ENCODE measurements at places on chromosomes 5 and 9. TPM values are rescaled to one million over a fixed set of nuclear protein-coding genes. Genes with fewer than 3 reads are reported as not detected.

GRCh38 chr5:61141801-61142200 lies 20.5 kb downstream of the SMIM15 start:
- no peak for DNase-seq

The BARHL1 gene
- total RNA-seq, result not detected

- no peak for DNase-seq
Measured at GRCh38 chr5:133531178-133531577, 81.2 kb downstream of the FSTL4 start.

DNA sequence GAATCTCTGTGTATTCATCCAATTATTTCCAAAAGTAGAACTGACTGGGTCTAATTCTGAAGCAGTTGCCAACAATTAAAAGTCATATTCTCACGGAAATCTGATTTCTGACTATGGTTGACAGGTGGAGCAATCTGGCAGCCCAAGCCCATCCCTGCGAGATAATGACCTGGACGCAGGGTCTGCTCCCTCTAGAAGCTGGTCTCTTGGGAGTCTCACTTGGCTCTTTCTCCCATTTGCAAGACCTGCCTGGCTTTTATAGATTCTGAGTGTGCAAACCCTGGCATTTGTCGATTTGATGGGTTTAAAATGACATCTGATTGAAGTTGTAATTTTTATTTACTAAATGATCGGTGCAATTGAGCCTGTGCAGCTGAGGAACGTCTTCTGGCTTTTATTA lies 49.4 kb upstream of the NEURL1B start:
- no peak for DNase-seq

DNA sequence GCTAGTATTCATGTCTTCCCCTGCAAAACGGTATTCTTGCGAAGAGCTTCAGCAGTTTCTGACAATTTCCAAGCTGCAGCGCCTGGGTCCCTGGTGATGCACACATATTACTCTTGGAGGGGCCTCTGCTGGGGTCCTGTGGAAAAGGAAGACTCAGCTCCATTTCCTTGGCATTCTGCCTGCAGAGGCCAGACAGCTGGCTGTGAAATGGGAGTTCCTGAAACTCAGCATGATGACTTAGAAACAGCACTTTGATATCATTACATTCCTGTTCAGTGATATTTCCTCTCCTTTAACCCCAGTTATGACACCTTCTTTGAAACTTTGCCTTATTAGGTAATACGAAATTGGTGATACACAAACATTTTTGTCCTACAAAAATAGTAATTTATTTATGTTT lies 98.5 kb downstream of the APBA1 start:
- peak; percentile 79 for DNase-seq

DNA sequence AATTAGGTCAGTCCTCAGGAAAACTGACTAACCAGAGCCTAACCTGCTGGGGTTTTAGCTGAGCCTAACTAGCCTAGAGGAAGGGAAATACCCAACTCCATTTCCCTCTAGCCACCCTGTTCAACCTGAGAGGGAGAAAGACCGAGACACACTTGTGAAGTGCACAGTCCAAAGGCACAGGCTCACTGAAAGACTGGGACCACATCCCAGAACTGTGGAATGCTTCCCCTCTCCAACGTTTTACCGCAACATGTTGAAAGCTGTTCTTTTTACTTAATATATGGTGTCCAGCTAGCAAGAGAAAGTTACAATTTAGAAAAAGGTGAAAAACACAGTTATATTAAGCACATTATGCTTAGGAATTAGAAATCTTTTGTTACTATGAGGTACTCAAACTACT lies 76.8 kb upstream of the SIMC1 start:
- peak; percentile 47 for DNase-seq

The TRUB2 gene
- total RNA-seq, result 27.9 TPM

- DNase-seq, result peak; percentile 93
Measured at GRCh38 chr5:129963359-129963758, 59.1 kb downstream of the CHSY3 start.

All from astrocyte (in vitro differentiated cells and primary cell).